ENCODE measurements at places on chromosomes 4 and X.

- DNase-seq = no peak
These were observed 33.3 kb upstream of the TLL1 start for GRCh38 chr4:165839615-165840333.

- DNase-seq = no peak
These were observed 187.6 kb downstream of the RAPGEF2 start for GRCh38 chr4:159290321-159291030.

- DNase-seq = no peak
These were observed 93.5 kb downstream of the SEL1L3 start for GRCh38 chr4:25769251-25769650.

- DNase-seq = no peak
These were observed 405.3 kb upstream of the EDA2R start for GRCh38 chrX:67044029-67044653.

- no peak for DNase-seq
These were observed 795.0 kb downstream of the CENPC start for GRCh38 chr4:66750273-66750672.

- no peak for DNase-seq
These were observed 157.7 kb upstream of the PITX2 start for GRCh38 chr4:110780538-110780937.

DNA sequence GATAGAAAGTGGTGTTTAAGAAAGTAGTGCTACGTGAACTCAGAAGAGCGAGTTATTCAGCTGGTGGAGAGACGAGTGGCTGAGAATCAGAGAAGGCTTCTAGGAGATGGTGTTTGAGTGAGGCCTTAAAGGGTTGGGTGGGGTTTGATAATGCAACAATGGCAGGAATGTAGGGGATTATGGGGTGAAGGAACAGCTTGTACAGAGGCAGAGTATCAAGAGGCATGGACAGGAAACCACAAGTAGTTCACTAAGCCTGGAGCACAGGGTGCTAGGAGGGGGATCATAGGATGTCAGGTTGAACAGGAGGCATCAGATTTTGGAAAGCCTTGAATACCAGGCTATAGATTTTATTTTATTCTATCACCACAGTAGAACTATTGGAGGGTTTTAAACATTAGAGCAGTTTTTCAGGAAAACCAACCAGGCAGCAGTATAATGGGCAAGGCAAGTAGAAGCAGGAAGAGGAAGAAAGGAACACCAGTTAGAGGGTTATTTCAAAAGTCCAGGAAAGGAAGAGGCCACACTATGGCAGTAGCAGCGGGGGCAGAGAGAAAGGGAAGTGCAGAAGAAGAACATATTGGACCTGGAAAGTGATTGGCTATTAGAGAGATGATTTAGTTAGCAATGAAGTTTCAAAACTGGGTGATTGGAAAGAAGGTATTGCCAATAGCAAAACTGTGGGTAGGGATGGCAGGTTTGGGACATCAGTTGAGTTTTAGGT is 99.2 kb downstream of the DOCK11 start:
- no peak for DNase-seq

DNA sequence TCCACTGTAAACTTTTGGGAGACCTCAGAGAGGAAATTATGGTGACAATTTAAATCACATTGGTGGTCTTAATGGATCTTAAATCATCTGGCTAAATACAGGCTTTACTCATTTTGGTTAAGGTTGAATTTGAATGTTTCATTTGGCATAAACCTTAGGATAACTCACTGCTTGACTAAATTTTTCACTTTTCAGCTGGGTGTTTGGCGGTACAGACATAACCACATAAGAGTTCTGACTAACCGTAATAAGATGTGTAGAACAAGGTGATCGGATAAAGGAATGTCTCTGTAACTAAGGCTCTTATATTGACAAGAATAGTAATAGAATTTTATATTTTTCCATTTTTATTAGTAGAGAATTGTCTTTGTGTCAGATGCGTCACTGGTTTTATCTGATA is 281.0 kb downstream of the BMPR1B start:
- no peak for DNase-seq

DNA sequence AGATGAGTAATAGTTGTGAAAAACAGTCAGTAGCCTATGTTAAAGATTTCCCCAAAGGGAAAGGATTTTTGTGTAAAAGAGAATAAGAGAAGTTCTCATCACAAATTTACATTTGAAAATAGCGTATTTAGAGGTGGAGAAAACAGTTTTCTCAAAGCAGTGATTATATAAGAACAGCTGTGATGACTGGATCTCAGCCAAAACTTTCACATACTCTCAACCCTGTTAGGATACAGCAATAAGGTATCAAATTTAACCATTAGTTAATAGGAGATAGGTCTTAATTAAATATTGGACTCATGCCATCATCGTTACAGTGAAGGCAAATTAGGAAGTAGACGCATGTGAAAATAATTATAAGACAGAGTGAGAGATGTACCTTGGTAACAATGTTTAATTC is 622.7 kb downstream of the PCDH18 start:
- no peak for DNase-seq

GRCh38 chr4:1030559-1030958 is 19.1 kb downstream of the FGFRL1 start:
- DNase-seq = no peak

DNA sequence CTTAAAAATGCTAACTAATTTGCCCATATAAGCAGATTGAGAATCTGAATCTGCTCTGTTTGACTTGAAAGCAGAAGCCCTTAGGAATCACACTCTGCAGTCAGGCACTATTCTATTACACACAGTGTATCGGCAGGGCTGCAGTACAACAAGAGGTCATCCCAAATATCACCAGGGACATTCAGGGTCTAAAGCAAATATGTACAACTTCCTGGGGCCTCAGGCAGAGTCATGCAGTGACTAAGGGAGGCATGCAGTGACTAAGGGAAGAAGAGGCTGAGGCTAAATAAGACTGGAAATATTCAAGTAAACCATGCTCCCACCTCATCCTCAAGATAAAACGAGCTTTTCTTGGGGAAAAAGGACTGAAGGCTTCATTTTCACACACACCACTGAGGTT is 20.9 kb downstream of the MAPK10 start:
- DNase-seq = no peak

DNA sequence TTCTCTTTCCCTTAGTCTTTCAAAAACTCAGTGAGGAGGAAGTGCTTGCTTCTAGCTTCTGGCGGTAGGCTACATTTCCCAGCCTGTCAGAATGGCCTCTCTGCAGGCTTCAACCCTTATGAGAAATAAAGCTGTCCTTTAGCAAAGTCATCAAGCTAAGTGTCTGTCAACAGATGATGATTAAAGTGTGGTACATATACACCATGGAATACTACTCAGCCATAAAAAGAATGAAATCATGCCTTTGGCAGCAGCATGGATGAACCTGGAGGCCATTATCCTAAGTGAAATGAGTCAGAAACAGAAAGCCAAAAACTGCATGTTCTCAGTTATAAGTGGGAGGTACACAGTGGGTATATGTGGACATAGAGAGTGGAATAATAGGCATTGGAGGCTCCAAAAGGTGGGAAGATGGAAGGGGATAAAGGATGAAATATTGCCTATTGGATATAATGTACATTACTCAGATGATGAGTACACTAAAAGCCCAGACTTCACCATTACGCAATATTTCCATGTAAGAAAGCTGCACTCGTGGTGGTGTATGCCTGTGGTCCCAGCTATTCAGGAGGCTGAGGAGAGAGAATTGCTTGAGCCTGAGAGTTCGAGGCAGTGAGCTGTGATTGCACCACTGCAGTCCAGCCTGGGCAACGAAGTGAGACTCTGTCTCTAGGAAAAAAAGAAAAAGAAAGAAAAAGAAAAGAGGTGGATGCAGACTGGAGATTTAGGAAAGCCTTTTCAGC is 7.9 kb downstream of the TRIM2 start:
- DNase-seq = no peak

DNA sequence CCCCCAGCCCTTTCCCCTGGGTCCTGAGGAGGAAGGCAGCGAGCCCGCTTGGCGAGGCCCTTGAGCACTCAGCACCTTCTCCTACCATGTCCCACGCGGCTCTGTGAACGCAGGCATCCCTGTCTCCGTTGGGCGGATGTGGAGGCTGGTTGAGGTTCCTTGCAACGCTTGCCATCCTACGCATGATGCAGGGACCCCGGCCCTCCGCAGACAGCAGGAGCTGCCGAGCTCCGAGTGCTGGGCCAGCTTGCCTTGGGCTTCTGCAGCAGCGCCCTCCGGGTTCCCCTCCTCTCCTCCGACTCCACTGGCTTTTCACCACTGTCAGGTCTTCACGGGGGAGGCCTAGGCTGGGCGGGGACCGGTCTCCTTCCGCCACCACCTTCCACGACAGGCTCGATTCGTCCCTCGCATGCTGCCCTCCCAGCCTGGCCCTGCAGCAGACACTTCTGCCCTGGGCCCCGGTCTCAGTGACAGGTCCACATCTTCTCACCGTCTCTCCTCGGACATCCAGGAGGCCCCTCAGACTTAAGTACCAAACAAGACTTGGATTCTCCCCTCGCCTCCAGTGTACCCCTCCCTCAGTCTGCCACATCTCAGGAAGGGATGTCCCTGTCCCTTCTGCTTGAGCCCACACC is 67.6 kb upstream of the HGFAC start:
- DNase-seq = no peak

DNA sequence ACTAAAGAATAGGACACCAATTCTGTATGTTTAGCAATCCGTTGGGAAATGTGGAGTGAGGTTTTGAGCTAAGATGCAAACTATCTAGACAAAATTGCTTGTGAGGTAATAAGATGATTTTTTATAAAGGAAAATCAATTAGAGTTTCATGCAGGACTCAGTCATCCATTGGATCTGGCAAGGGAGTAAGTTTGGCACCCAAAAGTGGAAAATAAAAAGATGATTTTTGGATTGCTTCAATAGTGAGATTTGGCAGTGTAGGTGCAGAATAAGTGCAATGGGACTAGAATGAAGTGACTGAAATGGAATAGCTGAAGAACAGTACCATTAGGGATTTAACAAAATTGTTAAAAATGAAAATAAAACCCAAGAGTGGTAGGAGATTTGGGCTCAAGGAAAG is 290.5 kb upstream of the EPHA5 start:
- DNase-seq = no peak

DNA sequence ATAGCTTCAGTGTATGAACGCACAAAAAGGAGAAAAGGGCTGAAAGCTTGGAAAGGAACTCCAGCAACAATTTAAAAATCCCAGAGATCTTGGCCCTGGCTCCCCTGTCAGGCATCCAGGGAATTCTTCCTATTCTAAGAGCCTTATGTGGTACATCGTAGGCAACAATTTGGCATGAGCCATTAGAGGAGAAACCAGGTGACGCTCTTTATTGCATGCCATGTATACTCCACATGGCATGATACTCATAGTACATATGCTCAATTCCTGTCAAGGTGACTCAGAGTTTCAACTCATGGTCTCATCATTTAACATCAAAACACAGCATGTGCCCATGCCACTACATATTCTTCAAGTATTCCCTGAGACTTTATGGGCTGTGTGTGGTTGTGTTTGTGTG is 191.3 kb downstream of the OR13H1 start:
- DNase-seq = no peak

- no peak for DNase-seq
These were observed 28.2 kb downstream of the JADE1 start for GRCh38 chr4:128837679-128838078.

DNA sequence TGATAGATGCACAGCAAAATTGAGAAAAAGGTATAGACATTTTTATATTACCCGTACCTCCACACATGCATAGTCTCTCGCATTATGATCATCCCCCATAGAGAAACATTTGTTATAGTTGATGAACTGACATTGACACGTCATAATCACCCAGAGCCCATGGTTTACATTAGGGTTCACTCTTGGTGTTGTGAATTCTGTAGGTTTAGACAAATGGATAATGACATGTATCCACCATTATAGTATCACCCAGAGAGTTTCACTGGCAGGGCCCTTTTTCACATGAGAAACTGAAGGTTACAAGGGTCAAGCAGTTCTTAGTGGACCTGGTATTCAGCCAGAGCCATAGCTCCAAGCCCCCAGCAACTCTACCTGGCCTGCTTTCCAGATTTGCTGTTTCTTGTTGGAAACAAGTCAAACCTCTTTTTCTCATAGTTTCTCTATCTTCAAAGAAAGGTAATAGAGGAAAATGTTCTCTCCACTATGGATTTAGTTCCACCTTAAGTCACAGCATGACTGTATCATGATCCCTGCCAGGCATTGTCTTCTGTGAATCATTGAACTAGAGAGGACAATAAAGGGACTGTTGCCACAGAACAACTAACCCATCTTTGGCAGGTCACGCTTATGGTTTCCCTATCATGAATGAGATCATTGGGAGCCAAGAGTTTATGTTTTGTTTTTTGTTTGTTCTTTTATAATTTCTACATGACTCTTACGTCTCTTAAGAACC is 64.0 kb downstream of the HHIP start:
- DNase-seq = no peak

- no peak for DNase-seq
These were observed 124.7 kb upstream of the CPEB2 start for GRCh38 chr4:14877246-14878225.

DNA sequence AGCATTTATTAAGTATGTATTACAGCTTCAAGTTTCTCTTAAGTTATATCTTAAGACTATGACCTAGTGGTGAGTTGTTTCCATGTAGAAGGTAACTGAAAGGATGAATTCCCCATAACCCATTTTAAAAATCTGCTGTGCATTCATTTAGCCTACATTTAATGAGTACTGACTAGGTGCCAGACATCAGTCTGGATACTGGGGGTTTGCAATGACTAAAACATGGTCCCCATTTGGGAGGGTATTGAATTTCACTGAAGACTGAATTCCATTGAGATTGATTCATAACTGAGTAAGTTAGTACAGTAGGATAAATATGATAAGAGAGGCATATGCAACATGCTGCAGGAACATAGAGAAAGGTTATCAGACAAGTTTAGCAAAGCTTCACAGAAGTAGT is 241.5 kb downstream of the FRAS1 start:
- DNase-seq = no peak

- no peak for DNase-seq
These were observed 18.2 kb downstream of the ELF4 start for GRCh38 chrX:130091980-130092522.

DNA sequence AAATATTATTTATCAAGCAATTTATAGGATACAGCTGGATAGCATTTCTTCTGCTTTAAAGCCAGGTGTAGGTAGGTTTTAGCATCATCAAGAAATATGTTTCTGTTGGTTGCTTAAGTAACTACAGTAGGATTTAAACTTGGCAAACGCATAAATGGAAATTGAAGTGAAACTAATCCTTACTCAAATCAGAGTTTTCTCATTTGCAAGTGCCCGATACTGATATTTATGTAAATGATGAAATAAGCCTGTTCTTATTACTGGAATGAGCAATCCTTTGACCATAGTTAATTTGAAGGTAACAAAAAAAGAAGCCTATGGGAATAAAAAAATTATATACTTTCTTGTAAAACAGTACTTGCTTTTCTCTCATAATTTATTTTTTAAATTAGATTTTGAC is 23.2 kb upstream of the PIGA start:
- DNase-seq = no peak

GRCh38 chrX:63050225-63050624 is 300.9 kb downstream of the SPIN4 start:
- no peak for DNase-seq
